ENCODE measurements at places on chromosomes 5 and 9.

- DNase-seq = no peak
Measured at GRCh38 chr5:29935371-29935770, 1258.1 kb upstream of the CDH6 start.

DNA sequence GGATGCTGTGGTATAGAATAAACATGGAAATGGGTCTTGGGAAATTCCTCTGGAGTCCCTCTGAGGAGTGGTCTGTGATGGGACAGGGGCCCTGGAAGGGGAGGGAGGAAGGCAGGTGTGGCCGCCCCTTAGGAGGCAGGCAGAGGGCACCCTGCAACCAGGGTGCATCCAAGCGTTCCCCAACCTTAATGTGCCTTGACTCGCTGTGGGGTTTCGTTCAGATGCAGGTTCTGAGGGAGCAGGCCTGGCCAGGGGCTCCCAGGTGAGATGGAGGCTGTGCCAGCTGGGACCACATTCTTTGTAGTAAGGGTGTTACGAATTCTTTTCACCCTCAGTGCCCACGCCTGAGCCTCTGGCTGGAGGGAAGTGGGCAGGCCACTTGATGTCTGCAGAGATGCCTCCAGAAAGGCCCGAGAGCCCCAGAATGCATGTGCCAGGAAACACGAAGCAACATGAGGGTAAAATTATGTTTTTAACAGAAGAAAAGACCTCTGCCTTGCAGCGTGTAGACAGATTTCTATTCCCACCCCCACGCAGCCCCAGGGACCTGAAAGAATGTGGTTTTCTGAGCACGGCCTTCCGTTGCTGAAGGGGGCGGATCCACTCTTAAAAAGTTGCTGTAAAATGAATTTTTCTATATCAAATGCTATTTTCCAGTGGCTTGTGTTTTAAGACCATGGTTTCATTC is 150.4 kb upstream of the IER5L start:
- no peak for DNase-seq

GRCh38 chr5:169013208-169013728 is 287.7 kb downstream of the SLIT3 start:
- DNase-seq = no peak

DNA sequence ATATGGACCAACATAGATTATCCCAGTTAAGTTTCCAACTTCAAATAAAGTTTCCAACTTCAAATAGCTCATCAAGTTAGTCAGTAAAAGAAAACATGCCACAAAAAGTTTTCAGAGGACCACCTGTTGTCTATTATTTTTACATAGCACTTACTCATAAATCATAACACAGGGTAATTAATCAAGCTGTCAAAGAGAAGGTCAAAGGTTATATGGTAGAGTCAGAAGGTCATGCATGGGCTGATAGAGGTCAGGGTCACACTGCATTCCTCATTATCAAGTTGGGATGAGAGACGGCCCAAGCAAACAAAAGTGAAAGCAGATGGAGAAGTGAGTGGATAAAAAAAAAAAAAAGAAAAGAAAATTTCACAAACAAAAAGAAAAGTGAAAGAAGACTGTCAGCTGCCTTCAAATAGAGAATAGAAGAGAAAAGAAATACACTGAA is 145.5 kb upstream of the POU5F2 start:
- no peak for DNase-seq

DNA sequence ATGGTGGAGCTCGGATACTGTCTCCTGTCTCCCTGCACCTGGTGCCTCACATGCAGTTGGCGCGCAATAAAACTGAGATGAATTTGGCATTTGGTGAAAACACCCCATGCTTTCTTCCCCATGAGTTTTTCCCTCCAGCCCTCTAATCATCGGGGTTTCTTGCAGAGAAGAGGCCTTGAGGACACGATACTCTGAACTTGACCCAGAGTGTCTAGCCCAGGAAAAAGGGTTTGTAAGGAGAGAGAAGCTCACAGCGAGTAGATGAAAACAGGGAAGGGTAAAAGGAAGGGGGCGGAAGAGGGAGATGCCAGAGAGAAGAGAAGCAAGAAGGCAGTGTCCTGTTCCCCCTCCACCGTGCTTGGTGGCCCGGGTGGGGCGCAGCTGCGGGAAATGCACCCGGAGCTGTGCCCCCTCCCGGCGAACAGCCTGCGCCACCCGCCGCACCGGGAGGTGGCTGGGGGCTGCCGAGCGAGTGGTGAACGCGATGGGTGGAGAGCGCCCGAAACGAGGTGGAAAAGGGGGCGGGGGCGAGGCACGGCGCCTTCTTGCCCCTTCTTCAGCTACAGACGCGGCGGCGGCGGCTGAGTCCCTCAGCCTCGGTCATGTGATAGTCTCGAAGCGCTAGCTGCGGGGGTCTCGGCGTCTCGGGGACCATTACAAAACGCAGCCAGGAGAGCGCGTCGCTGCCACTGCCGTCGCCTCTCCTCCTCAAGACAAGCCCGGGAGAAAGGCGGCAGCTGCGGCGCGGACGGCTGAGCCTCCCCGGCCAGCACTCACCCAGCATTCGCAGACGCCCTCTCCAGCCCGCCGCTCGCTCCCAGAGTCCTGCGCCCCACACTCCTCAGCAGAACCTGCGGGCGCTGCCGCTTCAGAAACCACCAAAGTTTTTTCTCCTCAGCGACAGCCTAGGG is 1.1 kb upstream of the FOXB2 start:
- DNase-seq = no peak

GRCh38 chr5:175573493-175574269 is 84.2 kb upstream of the HRH2 start:
- DNase-seq = no peak

GRCh38 chr9:137139468-137140150 is 655 bp downstream of the GRIN1 start:
- no peak for DNase-seq

DNA sequence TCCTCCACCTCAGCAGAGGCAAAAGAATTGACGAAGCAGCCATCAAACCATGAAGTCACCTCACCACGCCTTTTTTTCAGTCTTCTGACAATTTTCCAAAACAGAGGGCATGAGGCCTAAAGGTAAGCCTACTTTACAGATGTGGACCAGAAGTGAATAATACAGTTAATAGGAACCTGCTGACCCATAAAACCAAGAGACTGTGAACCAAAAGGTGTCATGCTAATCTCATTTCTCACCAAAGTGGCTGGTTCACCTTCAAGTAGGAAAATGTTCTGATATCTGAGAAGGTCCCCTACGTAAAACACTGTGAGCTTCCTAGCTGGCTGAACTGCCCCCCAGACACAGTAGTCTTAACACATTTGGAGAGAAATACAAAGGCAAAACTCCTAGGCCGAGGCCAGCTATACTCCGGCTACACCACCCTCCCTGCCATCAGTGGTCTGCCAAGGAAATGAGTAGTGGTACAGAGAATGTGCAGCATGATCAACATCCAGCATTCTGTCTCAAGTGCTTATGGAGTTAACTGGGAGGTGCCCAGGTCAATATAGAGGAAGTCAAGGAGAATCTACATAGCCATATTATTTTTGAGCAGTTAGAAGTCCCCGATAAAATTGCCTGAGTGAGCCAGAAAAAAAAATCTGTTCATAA is 19.3 kb upstream of the F2RL2 start:
- no peak for DNase-seq

GRCh38 chr5:80068775-80069174 is 33.6 kb downstream of the THBS4 start:
- no peak for DNase-seq

DNA sequence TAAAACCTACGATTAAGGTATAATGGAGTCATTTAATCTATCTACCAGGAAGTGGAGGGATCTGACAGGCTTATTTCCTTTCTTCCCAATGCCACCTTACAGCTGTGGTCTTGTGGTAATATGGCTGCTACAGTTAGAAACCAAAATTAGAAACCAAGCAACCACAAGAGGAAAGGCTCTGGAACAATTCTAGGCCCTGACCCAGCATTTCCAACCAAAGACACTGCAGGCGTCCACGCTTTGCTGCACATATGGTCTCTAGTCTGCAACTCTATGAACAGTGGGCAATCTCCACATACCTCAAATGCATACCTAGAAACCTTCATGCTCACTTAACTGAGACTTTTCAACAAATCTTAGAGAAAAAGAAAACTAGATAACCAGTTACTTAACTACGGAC is 339.1 kb downstream of the NFIB start:
- no peak for DNase-seq

- no peak for DNase-seq
Measured at GRCh38 chr5:171868236-171868635, 82.6 kb downstream of the SMIM23 start.

- no peak for DNase-seq
Measured at GRCh38 chr9:134331186-134332025, 5.2 kb downstream of the RXRA start.

DNA sequence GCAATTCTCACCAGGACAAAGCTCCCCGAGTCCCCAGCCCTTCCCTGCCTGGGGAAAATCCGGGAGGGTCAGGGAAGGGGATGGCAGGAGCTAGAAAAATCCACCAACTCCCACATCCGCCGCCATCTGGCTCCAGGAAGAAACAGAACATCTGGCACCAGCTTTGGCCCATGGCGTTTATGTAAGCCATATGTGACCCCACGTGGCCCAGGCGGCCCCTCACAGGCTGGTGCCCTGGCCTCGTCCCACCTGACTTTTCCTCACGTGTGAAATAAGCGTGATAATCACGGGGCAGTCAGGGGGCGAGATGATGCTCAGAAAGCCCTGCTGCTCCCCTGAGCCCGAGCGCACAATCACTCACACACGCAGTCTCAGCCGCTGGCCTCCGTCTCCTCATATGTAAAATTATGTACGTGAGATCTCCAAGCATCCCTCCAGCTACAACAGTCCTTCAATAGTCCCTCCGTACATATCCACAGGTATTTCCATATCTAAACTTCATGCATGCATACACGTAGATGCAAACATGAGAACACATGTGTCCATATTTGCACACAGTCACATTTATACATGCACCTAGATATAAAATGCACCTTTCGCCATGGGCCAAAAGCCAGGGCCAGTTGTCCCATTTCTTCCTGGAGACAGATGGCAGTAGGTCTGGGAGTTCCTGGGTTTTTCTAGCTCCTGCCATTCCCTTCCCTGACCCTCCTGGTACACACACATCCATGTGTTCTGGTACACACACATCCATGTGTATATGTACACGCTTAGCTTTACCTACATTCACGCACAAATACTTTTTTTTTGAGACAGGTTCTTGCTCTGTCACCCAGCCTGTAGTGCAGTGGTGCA is 28.9 kb downstream of the PLPP7 start:
- DNase-seq = no peak
